ENCODE measurements at places on chromosomes 13 and 19. TPM values are rescaled to one million over a fixed set of nuclear protein-coding genes. Genes with fewer than 3 reads are reported as not detected.

GRCh38 chr13:98173431-98174152, 3.5 kb downstream of the RNF113B start:
- no peak overlapping the region for H3K4me3 ChIP-seq
- H3K27me3 ChIP-seq = peaks cover 11% of the 10 kb centered on the region
- H3K36me3 ChIP-seq = no peaks in the 10 kb centered on the region

GRCh38 chr19:1465191-1466016, 13.6 kb downstream of the C19orf25 start:
- peaks cover 10% of the 10 kb centered on the region for H3K4me1 ChIP-seq
- DNase-seq = no peak
- no peak overlapping the region for H3K4me3 ChIP-seq

GRCh38 chr19:31625575-31625974, 276.3 kb upstream of the TSHZ3 start:
- H3K36me3 ChIP-seq = no peaks in the 10 kb centered on the region
- H3K4me3 ChIP-seq = no peak overlapping the region
- H3K4me1 ChIP-seq = no peaks in the 10 kb centered on the region
- DNase-seq = no peak

- no peaks in the 10 kb centered on the region for H3K27me3 ChIP-seq
- H3K4me3 ChIP-seq = no peak overlapping the region
- no peak for DNase-seq
- no peak overlapping the region for H3K27ac ChIP-seq
- no peaks in the 10 kb centered on the region for H3K4me1 ChIP-seq
These were observed 14.0 kb downstream of the B3GLCT start for GRCh38 chr13:31213651-31214289.

DNA sequence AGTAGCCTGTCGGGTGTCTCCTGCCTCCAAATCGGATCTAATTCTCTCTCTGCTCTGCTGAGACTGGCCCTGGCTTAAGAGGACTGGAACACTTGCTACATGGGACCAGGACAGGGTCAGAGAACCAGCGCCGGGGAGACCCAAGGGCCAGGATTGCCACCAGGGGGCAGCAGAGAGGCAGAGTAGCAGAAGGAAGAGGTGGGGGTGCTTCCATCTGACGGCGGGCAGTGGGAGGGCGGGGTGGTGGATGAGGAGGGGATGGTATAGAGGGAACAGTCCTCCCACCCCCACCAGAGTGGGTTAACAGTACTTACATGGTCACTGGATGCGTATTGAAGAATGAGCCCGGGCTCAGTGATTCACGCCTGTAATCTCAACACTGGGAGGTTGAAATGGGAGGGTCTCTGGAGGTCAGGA, 11.9 kb downstream of the SELENOW start:
- DNase-seq = peak; percentile 74
- H3K4me3 ChIP-seq = no peak overlapping the region
- H3K4me1 ChIP-seq = no peaks in the 10 kb centered on the region
- H3K27me3 ChIP-seq = peaks cover 2% of the 10 kb centered on the region
- peaks cover 2% of the 10 kb centered on the region for H3K36me3 ChIP-seq
- no peak overlapping the region for H3K27ac ChIP-seq

- DNase-seq = no peak
- H3K4me3 ChIP-seq = no peak overlapping the region
- H3K27ac ChIP-seq = no peak overlapping the region
- H3K4me1 ChIP-seq = peaks cover 71% of the 10 kb centered on the region
- H3K27me3 ChIP-seq = no peaks in the 10 kb centered on the region
- H3K36me3 ChIP-seq = peaks cover 3% of the 10 kb centered on the region
These were observed 3.4 kb upstream of the FCGBP start for GRCh38 chr19:39937787-39938186.

- no peaks in the 10 kb centered on the region for H3K4me1 ChIP-seq
- H3K27me3 ChIP-seq = no peaks in the 10 kb centered on the region
These were observed 177.1 kb downstream of the RGCC start for GRCh38 chr13:41634407-41634806.

DNA sequence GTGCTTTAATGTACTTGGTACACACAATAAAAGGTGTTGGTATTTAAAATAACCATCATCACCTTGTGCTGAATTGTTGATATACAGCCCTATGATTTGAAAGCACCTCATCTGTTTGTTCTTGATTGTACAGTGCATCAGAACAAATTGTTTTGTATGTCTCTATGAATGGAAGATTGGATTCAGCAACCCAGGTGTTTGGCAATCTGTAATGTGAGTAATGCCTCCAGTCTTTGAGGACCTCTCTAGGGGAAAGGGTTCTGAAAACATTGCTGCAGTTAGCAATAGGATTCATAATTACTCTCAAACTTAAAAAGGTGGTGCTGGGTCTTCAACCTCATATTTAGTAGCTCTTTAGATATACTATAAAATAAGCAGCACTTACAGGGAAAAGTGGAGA, 341.8 kb downstream of the OXGR1 start:
- H3K36me3 ChIP-seq = no peaks in the 10 kb centered on the region
- no peak overlapping the region for H3K4me3 ChIP-seq
- no peaks in the 10 kb centered on the region for H3K27me3 ChIP-seq
- H3K27ac ChIP-seq = no peak overlapping the region

GRCh38 chr19:35488677-35489076, 1.6 kb downstream of the KRTDAP start:
- no peak for DNase-seq
- peaks cover 16% of the 10 kb centered on the region for H3K4me1 ChIP-seq
- no peaks in the 10 kb centered on the region for H3K36me3 ChIP-seq
- H3K4me3 ChIP-seq = no peak overlapping the region

DNA sequence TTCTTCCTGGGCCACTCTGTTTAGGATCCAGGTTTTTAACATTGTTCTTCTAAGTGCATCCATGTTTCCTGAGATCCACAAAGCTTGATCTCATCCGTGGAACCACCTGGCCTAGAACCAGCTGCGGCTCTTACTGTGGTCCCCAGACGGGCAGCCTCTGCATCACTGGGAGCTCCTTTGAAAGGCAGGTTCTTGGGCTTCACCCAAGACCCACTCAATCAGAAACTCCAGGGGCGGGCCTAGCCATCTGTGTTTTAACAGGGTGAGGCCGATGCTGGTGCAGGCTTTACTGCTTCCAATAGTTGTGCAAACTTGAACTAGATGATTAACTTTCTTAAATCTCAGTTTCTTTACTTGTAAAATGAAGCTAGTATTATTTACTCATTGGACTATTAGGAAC, 605.7 kb downstream of the FGF9 start:
- DNase-seq = no peak
- H3K4me3 ChIP-seq = no peak overlapping the region
- H3K27ac ChIP-seq = no peak overlapping the region
- H3K27me3 ChIP-seq = no peaks in the 10 kb centered on the region

- DNase-seq = no peak
- H3K4me3 ChIP-seq = no peak overlapping the region
- peaks cover 23% of the 10 kb centered on the region for H3K4me1 ChIP-seq
- H3K36me3 ChIP-seq = peaks cover 29% of the 10 kb centered on the region
- no peak overlapping the region for H3K27ac ChIP-seq
These were observed 6.9 kb downstream of the MYPOP start for GRCh38 chr19:45895519-45895972.

DNA sequence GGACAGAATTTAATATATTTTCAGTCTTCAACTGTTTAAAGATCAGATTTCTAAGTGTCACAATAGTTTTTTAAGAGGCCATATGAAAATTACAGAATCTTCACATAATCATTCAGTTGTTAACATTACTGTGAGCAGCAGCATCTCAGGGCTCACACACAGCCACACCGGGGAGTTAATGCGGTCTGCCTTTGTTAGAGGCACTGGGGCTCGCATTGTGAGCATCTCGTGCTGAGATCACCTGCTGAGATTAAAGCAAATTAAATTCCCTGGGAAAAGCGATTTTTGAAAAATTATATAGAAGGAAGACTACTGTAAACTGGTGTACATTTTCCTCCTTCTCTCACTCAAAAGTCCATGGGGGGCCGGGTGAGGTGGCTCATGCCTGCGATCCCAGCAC, 16.6 kb downstream of the GPR12 start:
- H3K4me1 ChIP-seq = no peaks in the 10 kb centered on the region
- H3K4me3 ChIP-seq = no peak overlapping the region
- no peaks in the 10 kb centered on the region for H3K36me3 ChIP-seq
- DNase-seq = no peak
- no peak overlapping the region for H3K27ac ChIP-seq

Gene OR4F17
- total RNA-seq = 0.82 TPM

Gene PODNL1
- not detected for total RNA-seq

Gene MTUS2
- not detected for total RNA-seq

Gene ZNF253
- total RNA-seq = 26.3 TPM
